ENCODE measurements at places on chromosomes 3 and 15. TPM values are rescaled to one million over a fixed set of nuclear protein-coding genes. Genes with fewer than 3 reads are reported as not detected.

- H3K4me1 ChIP-seq = no peaks in the 10 kb centered on the region
- no peaks in the 10 kb centered on the region for H3K27me3 ChIP-seq
- no peak for DNase-seq
- no peak overlapping the region for H3K4me3 ChIP-seq
- H3K27ac ChIP-seq = no peak overlapping the region
- no peaks in the 10 kb centered on the region for H3K36me3 ChIP-seq
Observed at GRCh38 chr3:21013566-21013965, 737.4 kb downstream of the ZNF385D start.

GRCh38 chr3:64836097-64836496, 148.3 kb upstream of the ADAMTS9 start:
- H3K4me3 ChIP-seq = no peak overlapping the region
- no peaks in the 10 kb centered on the region for H3K27me3 ChIP-seq
- no peak overlapping the region for H3K27ac ChIP-seq
- H3K4me1 ChIP-seq = no peaks in the 10 kb centered on the region
- no peak for DNase-seq
- no peaks in the 10 kb centered on the region for H3K36me3 ChIP-seq

DNA sequence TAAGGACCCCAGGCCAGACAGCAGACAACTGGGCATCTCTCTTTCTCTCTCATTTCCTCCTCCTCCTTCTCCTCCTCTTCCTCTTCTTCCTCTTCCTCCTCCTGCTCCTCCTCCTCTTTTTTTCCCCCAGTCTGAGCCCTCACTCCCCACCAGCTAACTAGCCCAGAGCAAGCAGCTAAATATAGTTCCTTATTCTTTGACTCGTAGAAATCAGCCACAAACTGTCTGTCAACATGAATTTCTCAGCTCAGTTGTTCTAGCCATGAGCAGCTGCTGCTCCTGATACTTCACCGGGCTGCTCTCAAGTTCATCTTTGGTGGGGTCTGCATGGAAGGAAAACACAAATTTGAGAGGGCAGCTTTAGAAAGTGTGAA, 19.2 kb upstream of the LOXL1 start:
- H3K36me3 ChIP-seq = no peaks in the 10 kb centered on the region
- no peak for DNase-seq
- H3K4me3 ChIP-seq = no peak overlapping the region
- no peaks in the 10 kb centered on the region for H3K4me1 ChIP-seq
- no peaks in the 10 kb centered on the region for H3K27me3 ChIP-seq

Gene SPATA12
- not detected for total RNA-seq

Gene DNAH1
- total RNA-seq = 81.7 TPM

DNA sequence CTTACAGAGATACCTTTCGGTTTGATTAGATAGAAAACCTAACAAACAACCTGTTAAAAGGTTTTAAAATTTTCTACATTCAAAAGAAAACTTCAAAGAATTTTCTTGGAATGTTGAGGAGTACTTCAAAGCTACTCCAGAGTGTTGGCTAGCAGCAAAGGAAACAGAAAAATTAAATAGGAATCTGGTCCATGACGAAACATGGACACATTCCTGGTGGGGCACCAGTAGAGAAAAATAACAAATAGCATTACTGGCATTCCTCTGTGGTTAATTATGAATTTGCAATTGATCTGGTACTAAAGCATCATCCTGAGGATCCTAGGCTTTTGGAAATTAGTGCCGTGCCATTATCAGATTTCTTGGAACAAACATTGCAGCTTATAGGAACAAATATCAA, 59.5 kb upstream of the DPPA4 start:
- no peak overlapping the region for H3K27ac ChIP-seq
- DNase-seq = no peak
- H3K4me3 ChIP-seq = no peak overlapping the region
- H3K4me1 ChIP-seq = no peaks in the 10 kb centered on the region
- no peaks in the 10 kb centered on the region for H3K27me3 ChIP-seq
